Activated T-helper 2 cell treated with anti-CD3 and anti-CD28 coated beads, Interferon-gamma antibody, Interleukin-2, Interleukin-4, amounts not matched to agents 10 μg/mL and 5 μg/mL and 100 μg/mL, durations not matched to agents 14 hours and 24 hours and 36 hours (primary cell): ENCODE measurements at places on chromosomes 6 and 20. TPM values are rescaled to one million over a fixed set of nuclear protein-coding genes. Genes with fewer than 3 reads are reported as not detected.

- DNase-seq, result no peak
Observed at GRCh38 chr20:36818861-36819260, 45.3 kb upstream of the DSN1 start.

- DNase-seq, result no peak
Observed at GRCh38 chr6:37456126-37456525, 23.1 kb downstream of the CMTR1 start.

DNA sequence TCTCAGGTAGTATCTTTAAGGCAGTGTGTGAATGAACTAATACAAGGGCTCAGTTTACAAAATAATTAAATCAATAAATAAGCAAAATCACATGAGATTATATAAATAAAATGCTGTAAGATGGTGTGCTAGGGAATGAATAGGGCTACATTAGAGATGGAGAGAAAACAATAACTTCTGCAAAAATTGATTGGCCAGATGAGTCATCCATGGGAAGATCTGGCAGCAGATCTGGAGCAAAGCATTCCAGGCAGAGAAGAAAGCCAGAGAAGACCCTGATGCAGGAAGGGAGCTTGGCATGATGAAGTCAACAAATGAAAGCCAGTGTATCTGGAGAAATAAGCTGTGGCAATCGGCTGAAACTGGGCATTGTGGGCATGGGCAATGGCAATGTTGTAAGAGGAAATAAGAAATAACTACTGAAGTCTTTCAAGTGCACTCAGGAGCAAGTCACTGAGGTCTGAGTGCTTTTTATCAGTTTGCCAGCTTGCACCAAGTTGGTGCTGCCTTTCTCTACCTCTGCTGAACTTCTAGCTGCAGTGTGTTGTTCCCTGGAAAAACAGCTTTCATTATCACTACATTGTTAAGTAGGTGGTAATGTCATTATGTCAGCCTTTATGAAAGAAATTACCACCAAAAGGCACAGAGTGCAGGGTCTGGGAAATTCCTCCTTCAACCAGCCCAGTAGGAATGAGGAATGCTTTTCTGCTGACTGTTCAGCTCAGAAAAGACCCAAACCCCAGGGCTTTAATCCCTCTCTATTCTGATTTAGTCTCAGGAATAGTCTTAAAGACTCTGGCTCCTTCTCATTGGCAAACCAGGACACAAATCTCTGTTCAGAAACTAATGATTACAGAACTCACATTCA is 231.6 kb downstream of the HTR1B start:
- no peak for DNase-seq

GRCh38 chr6:118674772-118675171 is 23.4 kb upstream of the CEP85L start:
- no peak for DNase-seq

DNA sequence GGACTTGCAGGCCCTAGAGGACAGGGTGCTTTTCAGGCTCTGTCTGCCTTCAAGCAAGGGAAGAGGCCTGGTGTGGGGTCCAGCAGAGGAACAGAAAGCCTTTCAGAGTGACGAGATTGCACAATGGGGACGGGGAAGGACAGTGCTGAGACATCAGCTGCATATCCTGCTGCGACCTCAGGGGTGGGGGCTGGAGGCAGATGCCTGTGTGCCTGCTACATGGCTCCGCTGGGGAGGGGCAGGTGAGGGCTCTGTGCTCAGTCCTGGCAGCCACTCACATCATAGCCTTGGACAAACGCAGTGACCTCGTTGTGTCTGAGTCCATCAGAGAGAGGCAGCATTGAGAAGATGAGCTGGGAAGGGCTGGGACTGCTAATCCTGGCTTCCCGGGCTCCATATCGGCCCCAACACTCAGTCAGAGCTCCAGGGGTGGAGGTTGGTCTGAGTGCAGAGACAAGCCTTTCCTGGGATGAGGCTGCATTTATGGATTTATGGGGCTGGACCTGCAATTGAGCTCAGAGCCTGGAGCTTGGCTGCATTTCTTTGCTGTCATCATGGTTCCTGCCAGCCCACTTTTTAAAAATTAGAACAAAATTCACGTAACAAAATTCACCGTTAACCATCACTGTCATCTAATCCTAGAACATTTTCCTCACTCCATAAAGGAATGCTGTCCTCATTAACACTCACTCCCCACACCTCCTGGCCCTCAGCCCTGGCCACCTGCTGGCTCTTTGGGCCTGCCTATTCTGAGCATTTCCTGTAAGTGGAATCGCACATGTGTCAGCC is 196.9 kb upstream of the SLC24A3 start:
- DNase-seq, result no peak

- DNase-seq, result peak; percentile 59
Observed at GRCh38 chr20:956330-956951, 40.3 kb upstream of the ANGPT4 start.

GRCh38 chr6:112929641-112930040 is 582.5 kb downstream of the RFPL4B start:
- no peak for DNase-seq

The TRIM15 gene
- 0.41 and 0.46 TPM in 2 replicates for total RNA-seq

The SPATA2 gene
- total RNA-seq, result 8.3 and 8.5 TPM in 2 replicates

The RBL1 gene
- total RNA-seq, result 45.7 and 49.1 TPM in 2 replicates
